ENCODE measurements at places on chromosomes 3 and 15.

DNA sequence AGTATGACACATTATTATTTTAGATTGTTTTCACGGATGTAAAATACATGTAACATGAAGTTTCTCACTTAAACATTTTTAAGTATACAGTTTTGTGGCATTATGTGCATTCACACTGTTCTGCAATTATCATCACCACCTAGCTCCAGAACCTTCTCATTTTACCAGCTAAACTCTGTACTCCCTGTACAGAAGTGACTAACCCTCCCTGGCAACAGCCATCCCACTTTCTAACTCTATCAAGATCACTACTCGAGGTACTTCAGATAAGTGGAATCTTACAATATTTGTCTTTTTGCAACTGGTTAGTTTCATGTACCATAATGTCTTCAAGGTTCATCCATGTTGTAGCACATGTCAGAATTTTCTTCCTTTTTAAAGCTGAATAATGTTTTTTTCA is 116.3 kb upstream of the IGF1R start:
- no peak for DNase-seq

DNA sequence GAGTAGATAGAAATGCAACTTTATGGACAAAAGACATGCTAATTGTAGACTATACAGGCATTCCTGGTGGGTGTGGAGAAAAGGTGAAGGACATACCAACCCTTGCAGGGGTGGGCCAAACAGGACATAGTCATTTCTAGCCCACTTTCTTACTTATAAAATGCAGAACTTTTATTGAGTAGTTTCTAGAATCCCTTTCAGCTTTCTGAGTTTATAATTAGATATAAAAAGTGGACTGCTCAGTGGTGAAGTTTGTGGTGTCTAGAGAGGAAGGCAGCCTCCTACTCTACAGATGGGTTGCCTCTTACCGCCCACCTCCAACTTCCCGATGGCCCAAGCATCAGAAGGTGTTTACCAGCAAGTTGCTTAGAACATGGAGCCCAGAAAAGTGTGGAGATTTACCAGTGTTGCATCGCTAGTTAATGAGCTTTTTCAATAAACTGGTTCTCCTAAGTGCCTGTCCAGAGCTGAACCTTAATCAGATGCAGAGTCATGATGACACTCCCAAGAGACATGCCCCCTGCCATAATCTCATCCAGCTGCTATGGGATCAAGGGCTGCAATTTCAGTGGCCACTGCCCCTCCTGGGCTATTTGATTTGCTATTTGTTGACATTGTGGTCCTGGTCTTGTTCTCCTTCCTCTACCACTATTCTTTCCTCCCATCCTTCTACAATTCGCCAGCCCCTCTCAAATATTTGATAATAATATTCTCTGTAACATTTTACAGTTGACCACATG is 77.5 kb upstream of the STRIT1 start:
- DNase-seq = no peak

- DNase-seq = peak; percentile 54
These were observed 79.1 kb downstream of the FOXP1 start for GRCh38 chr3:71504250-71505036.

- DNase-seq = no peak
These were observed 13.8 kb upstream of the CCR1 start for GRCh38 chr3:46221938-46222337.

DNA sequence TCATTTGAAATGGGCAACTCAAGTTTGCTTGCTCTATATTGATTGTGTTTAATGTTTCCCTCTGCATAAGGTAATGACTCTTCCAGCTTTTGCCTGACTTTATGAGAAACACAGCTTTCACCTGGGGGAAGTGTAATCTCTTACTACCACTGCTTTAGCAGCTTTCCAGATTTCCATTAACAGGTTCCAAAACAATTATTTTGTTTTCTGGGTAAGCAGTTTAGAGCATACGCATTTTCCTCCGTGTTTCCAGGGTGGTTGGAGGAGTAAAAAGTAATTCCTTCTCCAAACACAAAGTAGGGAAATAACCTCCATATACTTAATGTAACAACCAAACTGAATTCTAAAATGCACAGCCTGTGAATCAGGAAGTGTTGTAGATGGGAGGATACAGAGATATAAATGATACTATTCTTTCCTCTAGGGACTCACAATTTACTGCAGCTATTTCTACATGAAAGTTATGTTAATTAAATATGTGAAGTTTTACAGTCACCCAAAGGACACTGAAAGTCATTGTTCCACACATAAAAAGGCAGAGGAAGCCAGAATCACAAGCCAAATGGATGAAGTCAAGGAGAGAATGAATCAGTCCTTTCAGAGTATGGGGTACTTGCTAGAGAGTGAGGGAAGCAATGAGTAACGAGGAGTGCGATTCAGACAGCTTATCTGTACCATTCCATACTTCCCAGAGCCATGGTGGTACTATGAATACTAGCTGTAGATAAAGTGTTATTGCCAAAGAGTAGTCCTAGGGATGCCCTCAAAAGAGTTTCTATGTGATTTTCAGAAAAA is 16.6 kb downstream of the ST3GAL6 start:
- no peak for DNase-seq

DNA sequence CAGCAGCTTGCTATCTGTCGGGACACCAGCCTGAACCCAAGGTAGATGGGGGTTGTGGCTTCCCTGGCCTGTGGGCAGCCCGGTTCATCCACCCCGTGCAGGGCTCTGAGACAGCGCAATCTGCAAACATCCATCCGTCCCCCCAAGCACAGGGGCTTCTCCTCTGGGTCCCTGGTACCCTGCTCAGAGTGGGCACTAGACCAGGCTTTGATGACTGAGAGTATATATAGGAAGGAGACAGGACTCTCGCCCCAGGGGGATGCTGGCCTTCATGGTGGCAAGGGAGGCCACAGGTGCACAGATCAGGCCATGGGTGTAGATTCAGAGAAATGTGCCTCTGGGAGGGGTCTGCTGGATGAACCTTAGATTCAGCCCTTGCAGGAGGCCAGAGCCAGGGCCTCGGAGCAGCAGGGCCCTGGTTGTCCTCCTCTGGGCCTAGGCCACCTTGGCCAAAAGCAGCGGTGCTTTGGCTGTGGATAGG is 40.3 kb downstream of the CFAP100 start:
- no peak for DNase-seq

DNA sequence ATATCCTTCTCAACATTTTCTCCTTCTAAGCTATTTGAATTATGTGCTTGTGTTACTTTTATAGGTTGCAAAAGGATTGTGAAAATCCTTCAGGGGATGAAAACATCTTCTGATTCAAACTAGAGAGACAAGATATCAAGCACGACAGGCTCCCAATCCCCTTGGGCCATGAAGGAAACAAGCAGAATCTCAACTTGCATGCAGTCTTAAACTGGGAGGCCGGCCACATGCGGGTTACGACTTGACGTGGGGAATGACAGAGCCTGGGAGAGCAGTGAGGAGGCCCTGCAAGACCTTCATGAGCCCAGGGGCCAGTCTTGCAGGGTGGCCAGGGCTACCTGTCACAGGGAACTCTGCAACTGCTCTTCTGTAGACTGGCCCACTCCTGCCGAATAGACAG is 94.4 kb downstream of the SCN11A start:
- DNase-seq = no peak

DNA sequence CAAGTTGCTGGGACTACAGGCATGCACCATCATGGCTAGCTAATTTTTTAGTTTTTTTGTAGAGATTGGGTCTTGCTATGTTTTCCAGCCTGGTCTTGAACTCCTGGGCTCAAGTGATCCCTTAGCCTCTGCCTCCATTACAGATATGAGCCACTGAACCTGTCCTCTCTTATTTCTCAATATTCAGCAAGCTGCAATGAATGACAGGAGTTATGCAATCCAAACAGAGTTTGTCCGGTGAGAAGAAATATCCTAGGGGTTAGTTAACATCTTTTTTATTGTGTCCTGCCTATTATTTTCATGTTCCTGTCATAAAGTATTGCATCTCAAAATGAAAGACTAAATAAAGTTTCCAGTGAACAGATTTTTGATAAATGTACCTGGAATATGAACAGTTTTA is 1161.4 kb downstream of the OTOL1 start:
- DNase-seq = no peak

DNA sequence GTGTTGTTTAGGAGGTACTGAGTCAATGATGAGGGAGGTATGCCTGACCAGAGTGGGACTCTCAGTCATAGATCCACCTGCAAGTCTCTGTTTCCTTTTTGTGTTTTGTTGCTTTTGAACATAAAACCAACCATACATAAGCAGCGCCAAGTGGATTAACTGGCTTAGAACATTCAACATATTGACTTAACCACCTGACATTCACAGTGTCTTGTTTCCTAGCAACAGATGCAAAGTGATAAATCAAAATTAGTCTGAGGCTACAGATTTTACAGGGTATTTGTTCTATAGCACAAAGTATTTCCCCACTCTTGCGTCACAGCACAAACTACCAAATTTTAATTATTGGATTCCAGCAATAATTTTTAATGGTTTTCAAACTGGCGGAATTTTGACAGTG is 283.8 kb downstream of the BBX start:
- no peak for DNase-seq

- DNase-seq = no peak
These were observed 8.0 kb upstream of the CCDC50 start for GRCh38 chr3:191321019-191321767.
